Muscle of back (tissue), 13 donors: ENCODE measurements at places on chromosomes 6 and 20. TPM values are rescaled to one million over a fixed set of nuclear protein-coding genes. Genes with fewer than 3 reads are reported as not detected.

RNF144B gene
- 8.8 TPM for polyA plus RNA-seq

THEMIS gene
- polyA plus RNA-seq, result not detected

- DNase-seq, result no peak
These were observed 10.4 kb downstream of the SRC start for GRCh38 chr20:37356387-37356786.

TRMT6 gene
- polyA plus RNA-seq, result 11.2 TPM

GRCh38 chr6:105550955-105551620 is 148.2 kb upstream of the PREP start:
- DNase-seq, result peak; percentile 2

DNA sequence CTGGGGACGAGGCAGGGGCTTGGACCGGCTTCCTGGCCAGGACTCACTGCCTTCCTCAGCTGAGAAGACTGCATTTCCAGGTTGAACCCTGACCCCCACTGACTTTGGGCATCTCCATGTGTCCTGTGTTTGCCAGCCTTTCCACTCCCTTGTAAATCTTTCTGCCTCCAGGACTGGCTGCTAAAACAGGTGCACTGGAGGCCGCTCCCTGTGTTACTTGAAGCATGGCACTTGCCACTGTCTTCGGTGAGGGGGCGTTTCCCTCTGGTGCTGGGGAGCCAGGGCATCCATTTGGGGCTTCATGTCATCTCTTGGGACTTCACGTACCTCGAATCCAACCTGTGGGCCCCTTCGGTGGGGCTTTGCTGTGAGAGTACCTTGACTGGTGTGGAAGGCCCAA is 6.7 kb upstream of the RBM38 start:
- DNase-seq, result no peak

DNA sequence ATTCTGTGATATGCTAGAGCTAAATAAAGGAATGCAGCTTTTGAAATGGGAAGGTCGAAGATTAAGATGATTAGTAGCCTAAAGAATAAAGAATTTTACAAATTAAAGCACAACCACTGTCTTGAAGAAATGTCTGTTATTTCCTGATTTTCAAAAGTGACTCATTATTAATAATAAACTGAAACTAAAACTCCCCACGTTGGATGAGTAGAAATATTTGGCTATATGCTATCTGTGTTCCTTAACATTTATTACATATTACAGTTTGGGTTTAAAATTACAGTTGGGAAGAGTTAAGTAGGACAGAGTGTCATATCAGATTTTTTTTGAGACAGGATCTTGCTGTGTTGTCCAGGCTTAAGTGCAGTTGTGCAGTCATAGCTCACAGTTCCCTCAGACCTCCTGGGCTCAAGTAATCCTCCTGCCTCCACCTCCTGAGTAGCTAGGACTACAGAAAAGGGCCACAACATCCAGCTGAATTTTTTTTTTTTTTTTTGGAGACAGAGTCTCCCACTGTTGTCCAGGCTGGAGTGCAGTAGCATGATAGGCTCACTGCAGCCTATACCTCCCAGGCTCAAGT is 47.1 kb downstream of the AKIRIN2 start:
- DNase-seq, result no peak

DNA sequence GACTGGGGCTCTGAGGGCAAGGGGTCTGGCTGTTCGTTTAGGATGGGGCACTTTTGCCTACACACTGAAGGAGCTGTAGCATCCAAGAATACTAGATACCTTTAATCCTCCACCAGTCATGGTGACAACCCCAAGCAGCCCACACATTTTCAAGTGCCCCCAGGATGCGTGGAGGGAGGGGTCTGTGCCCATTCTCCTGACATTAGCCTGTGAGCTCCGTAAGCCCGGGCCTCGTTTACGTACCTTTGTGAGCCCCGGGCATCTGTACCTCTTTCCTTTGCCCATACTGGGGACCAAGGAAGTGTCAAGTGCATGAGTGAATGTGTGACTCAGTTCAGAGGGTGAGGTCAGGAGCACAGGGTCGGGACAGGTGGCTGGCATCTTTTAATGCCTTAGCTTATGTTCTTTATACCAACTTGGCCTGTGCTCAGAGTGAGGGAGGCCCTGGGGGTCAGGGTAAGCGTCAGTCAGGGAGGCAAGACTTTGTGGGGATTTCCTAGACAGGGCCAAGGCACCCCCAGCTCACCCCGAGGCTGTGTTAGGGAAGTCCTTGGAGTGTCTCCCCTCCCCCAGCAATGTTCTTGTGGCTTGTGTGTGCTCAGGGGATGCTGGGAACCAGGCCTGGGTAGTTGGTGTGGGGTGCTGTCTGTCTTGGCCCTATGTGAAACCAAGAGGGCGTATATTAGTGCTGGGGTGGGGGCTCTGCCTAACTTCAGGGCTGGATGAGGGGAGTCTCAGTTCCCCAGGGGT is 12.9 kb downstream of the VEGFA start:
- no peak for DNase-seq

GRCh38 chr6:446418-447366 is 55.1 kb downstream of the IRF4 start:
- DNase-seq, result no peak

DNA sequence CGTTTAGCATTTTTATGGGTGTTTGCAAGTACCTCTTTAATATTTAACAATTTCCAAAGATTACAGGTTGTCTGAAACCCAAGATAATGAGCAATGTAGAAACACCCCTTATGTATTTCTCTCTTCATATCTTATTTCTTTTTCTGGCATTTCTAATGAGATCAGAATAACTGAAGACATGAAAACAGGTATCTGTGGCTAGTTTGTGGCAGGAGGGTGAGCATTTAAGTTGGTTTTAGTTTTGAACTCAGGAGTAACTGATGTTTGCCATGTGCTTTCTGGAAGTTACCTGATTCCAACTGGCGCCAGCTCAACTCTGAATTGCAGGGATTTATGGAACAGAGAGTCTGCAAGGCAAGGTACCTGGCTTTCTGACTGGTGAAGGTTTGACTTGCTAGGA is 35.4 kb upstream of the PRL start:
- no peak for DNase-seq

FAM217B gene
- polyA plus RNA-seq, result 26.3 TPM

GRCh38 chr20:61982191-61982950 is 83.3 kb downstream of the TAF4 start:
- DNase-seq, result no peak

CLDN20 gene
- polyA plus RNA-seq, result 0.58 TPM

GRCh38 chr6:10465629-10466499 is 51.0 kb upstream of the TFAP2A start:
- DNase-seq, result peak; percentile 16

PMEPA1 gene
- 20.2 TPM for polyA plus RNA-seq

GRCh38 chr20:43844778-43845614 is 69.7 kb upstream of the TOX2 start:
- DNase-seq, result peak; percentile 89

PTGIS gene
- polyA plus RNA-seq, result 26.0 TPM

DNA sequence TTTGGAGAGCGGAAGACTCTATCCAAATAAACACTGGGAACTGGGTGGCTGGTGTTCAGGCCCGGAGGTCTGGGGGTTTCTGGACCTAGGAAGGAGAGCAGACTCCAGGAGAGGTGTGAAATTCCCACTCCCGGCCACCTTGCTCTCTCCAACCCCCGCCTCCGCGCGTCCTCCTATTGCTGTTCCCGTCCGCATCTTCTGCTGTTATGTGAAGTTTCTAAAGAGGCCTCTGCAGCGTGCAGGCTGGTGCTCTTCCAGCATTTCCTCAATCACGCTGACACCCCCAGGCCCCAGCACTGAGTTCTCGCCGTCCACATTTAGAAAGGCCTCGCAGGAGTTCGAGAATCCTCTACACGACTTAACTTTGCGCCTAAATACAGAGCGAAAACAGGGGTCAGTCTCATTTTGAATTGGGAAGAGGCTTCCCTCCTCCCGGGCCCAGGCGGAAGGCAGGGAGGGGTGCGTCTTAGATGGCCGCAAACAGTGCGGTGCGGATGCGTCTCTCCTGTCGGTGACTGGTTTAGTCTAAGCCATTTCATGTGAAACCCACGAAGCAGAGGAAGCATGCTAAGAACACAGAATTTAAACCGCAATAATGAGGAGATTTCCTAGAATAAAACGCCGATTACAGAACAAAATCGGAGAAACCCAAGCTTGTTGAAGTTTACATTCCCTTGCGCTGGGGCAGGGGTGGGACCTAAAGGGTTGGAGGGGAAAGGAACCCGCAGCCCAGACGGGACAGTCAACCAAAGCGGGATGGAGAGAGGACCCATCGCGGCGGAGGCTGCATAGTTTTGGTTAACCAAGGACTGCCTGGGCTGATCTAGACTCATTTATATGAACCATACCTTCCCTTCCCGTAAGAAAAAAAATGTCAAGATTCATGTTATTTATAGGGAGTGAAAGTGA is 4.0 kb upstream of the FOXF2 start:
- no peak for DNase-seq

C6orf52 gene
- polyA plus RNA-seq, result 1.2 TPM

DNA sequence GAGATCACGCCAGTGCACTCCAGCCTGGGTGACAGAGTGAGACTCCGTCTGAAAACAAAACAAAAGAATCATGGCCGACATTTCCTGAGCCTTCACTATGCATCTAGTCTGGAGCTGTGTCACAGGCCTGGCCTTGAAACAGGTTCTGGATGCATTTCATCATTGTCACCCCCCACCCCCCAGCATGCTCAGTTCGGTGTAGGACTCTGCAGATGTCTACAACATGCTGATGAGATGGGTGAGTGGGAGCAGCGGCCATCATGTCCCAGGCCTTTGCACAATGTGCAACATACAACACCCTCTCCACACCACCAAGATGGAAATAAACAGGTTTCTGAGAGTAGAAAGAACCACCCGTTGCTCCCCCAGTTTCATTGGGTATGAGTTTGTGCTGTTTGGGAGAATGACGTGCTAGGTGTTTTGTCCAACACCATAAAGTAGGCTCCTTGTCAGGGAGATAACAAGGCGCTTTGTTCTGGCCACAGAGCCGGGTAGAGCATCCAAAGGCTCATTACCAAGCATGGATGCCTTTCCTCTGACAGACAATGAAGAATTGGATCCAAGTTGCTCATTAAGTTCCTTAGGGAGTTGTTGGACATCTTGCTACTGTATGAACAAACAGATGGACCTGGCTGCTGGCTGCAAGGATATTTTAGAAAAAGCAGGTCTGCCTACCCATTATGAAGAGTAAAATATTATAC is 22.1 kb downstream of the SNHG17 start:
- DNase-seq, result no peak

- DNase-seq, result no peak
These were observed 15.8 kb downstream of the MAN1A1 start for GRCh38 chr6:119333707-119334295.

CGAS gene
- polyA plus RNA-seq, result 5.8 TPM

DNA sequence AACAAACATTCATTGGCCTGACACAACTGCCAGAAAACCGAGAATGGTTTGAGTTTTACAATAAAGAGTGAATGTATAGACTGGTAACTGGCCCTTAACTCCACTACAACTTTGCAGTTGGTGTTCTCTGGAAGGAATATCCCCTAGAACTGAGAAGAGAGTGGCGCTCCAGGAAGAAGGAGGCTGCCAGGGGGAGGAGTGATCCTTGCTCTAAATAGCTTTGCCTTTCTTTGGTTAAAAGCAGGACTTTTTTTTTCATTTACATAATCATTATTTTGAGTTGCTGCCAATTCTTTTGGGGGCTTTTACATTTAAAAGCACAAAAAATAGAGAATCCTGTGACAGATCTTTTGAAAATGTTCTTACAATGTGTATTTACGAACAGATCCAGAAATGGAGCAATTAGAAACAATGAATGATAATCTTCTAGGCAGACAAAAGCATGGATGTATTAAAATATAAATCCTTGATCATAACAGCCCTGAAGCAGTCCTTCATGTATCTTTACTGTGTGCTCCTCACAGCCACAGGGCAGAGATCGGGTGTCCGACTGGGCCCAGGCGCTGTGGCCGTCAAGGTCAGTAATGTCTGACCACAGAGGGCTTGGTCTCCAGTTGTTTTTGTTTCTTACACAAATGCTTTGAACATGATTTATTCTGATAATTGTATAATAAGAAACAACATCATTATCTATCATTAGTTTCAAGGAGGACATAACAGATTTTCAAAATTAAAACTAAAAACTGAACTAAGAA is 612.2 kb downstream of the HDGFL1 start:
- DNase-seq, result no peak

DNA sequence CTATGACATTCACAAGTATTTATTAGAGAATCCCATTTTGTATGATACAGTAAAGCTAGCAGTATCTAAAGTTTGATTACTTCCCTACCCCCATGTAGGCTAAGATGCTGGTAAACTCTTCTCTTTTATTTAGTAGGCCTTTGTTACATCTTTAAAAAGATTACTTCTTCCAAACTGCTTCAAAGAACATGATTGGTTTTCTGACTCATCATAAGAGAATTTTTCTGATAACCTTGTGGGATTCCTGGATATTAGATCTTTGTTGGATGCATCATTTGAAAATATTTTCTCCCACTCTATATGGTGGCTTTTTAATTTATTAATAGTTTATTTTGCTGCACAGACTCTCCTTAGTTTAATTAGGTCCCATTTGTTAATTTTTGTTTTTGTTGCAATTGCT is 898.3 kb upstream of the ADGRB3 start:
- no peak for DNase-seq

OR12D3 gene
- not detected for polyA plus RNA-seq

DNA sequence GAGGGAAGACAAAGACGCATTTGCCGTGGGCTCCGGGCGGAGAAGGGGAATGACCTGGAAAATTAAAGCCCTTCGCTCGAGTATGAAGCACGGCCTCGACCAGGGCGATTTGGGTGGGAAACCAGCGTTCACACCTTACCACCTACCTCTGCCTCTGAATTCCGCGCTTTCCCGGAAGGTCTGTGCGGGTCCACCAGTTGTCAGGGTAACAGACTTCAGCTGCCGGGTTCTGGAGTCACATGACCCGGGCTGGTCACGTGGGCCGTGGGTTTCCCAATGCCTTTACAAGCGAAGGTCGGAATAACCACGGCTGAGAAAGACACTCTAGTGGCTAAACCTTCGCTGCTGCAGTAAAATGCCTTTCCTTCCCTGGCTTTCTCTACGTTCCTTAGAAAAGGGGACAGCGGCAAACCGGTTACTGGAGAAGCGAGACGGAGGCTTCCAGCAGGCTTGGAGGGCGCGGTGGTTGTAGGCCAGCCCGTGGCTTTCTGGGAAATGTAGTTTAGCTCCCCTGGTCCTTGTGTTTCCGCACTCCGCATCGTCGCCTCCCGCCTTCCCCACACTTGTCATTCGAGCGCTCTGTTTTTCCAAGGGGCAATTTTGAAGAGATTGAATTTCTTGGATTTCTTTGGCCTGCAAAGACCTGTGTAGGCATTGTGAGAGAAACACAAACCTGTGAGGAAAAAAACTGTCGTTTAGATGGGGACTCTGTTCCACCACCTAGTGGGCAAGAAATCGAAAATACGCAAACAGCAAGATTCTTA is at the start of gene CEP162:
Gene CEP162 (minus strand): TSS at position 210 of the 764 bp plus-strand sequence. CDS start 1,250 bp downstream, outside the sequence.
- DNase-seq, result peak; percentile 99

C20orf204 gene
- polyA plus RNA-seq, result 0.42 TPM

DNA sequence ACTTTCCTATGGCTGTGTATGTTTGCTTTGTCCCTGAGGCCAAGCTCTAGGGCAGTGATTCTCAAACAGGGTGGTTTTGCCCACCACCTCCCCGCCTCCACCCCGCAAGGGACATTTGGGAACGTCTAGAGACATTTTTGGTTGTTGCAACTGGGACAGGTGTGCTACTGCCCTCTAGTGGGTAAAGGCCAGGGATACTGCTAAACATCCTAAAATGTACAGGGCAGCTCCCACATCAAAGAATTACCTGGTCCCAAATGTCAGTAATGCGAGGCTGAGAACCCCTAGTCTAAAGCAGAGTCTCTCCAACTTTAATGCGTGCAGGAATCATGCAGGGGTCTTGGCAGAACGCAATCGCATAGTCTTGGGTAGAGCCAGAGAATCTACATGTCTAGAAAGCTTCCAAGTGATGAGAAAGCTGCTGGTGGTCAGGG is 5.1 kb downstream of the KCNS1 start:
- peak; percentile 63 for DNase-seq

SH3BGRL2 gene
- 9.1 TPM for polyA plus RNA-seq

GRCh38 chr6:74063391-74063790 is 367.4 kb downstream of the CD109 start:
- DNase-seq, result no peak

SGK2 gene
- 0.88 TPM for polyA plus RNA-seq

CPNE5 gene
- polyA plus RNA-seq, result 4.5 TPM
